ENCODE measurements at places on chromosomes 2 and 18.

DNA sequence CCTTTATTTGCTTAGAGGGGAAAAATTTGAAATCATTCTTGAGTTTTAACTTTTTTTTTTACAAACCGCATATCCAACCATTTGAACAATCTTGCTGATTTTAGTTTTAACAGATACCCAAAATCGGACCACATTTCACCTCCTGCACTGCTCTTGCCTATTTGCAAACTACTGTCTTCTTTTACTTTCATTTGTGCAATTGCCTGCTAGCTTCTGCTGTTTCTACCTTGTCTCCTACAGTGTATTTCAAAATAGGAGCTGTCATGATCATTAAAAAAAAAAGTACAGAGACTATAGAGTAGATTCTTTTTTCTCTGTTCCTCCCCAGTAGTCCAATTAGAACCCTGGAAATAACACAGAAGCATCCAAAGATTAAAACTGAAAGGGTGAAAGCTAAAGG lies 1081.2 kb downstream of the SOCS6 start:
- DNase-seq = no peak

DNA sequence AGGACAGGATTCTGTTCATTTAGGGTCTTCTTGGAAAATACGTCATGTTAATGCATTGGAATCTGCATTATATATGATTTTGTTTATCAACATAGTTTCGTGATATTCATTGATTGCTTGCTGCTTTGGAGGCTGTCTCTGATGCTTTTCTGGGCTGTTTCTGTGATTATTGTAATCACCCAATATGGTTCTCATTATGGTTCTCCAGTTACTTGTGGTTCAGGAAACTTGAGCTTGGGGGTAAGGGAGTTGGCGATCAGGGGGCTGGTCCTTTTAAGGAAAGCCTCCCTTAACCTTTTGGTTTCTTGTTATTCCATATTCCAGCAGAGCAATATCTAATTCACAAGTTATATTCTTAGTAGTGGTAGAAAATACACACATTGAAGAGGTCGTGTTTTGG lies 17.4 kb upstream of the STON1 start:
- DNase-seq = no peak

DNA sequence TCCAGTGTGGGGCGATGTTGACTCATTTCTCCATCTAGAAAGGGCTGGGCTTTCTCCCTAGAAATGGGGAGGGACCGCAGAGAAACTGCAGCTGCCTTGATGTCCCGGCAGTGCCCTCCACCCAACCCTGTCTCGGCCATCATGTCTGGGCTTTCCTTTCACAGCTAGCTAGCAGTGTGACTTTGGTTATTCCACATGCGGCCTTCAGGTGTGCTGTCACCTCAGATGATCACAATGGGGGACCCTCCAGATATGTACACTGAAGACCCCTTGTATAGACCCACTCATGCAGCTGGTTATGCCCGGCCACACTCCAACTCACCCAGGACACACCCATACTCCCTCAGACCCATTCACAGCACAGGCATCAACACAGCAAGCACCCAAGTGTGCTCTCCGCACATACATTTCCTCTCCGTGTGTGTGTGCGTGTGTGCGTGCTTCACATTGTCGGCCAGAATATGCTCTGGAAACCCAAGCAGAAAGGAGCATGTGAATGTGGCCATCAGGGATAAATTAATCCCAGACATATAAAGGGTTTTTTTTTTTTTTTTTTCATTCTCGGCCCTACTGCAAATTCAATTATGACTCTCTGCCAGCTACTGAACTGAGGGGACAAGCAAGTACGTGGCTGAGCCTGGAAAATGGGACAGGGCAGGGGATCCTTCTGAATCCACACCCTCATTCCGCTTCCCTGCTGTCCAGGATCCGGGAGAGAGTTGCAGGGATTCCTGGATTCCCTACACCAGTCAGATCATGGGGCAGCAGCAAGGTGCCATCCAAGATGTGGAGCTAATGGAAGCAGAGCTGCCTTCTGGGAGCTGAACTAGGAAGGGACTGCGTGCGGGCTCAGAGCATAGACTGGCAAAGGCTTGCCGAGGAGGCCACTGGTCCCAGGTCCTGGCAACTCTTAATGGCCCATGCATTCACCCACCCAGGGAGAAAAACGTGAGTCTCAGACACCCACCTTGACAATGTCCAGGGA lies 240.2 kb downstream of the DYSF start:
- no peak for DNase-seq

- DNase-seq = no peak
Measured at GRCh38 chr2:109349503-109350465, 220.8 kb downstream of the SH3RF3 start.

DNA sequence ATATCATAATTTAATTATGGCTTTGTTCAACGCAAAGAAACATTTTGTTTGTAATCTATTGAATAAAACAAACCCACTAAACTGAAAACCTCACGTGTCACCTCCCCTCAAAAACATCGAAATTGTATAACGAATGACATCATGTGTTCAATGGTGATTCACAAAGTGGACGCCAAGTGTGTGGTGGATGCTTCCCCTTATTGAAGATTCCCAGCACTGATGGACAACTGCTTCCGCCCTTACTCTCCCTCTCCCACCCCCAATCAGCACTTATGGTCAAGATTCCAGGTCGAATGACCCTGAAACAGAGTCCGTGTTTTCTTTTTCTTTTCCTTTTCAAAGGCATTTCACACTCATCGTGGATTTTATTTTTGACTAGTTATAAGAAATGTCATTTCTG lies 383.0 kb upstream of the SMIM21 start:
- DNase-seq = no peak

GRCh38 chr18:63997041-63997440 lies 27.2 kb downstream of the SERPINB8 start:
- no peak for DNase-seq

GRCh38 chr2:170567429-170567828 lies 147.7 kb upstream of the SP5 start:
- no peak for DNase-seq

- DNase-seq = no peak
Measured at GRCh38 chr2:81467096-81467495, 1162.5 kb upstream of the LRRTM1 start.

- DNase-seq = no peak
Measured at GRCh38 chr2:240926516-240927389, 20.6 kb downstream of the CROCC2 start.
